ENCODE measurements at places on chromosomes 1 and 21.

DNA sequence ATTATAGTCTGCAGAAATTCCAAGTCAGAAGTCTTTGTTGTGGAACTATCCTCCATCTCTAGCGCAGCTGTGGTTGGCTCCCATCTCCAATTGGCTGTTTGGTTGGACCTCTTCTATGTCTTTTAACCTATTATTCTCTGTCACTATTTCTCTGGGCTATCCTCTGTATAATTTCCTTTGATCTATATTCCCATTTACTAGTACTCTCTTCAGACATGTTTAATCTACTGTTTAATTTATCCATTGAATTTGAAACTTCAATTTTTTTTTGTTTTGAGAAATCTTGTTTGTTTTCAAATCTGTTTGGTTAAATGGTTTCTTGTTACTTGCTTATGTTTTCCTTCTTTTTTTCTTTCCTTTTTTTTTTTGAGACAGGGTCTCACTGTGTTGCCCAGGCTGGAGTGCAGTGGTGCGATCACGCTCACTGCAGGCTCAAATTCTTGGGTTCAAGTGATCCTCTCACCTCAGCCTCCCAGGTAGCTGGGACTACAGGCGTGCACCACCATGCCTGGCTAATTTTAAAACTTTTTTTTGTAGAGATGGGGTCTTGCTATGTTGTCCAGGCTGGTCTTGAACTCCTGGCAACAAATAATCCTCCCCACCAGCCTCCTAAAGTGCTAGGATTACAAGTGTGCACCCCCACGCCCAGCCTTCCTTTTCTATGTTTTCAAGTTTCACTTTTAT, 28.1 kb downstream of the SOAT1 start:
- no peak for DNase-seq

DNA sequence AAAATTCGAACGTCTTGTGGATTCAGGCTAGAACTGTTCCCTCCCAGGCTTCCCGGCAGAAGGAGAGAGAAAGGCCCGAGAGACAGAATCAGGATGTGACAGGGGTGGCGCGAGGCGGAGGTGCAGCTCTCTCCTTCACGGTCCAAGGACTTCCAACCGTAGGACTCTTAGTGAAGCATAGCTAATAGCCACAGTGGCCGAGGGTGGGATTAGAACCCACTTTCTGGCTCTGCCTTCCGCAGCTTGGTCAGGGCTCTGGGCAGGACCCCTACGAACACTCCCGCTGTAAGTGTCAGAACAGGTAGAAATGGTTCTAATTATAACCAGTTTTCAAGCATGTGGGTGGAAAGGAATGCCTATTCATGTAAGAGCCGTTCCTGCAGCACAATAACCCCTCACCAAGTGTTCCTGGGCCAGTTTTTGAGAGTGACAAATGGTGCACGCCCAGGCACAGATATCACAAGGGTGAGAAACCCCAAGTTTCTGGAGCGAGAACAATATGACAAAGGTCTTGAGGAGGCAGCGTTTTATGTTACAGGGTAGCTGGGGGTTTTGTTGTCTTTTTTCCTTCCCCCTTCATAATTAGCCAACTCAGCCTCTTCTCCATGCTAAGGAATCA, 86.4 kb downstream of the SYF2 start:
- no peak for DNase-seq

- DNase-seq, result no peak
These were observed 41.4 kb upstream of the COL6A2 start for GRCh38 chr21:46056450-46056903.

GRCh38 chr1:67687649-67688048, 2.6 kb downstream of the GADD45A start:
- no peak for DNase-seq

- no peak for DNase-seq
These were observed 256.3 kb upstream of the IRF2BP2 start for GRCh38 chr1:234866007-234866866.

DNA sequence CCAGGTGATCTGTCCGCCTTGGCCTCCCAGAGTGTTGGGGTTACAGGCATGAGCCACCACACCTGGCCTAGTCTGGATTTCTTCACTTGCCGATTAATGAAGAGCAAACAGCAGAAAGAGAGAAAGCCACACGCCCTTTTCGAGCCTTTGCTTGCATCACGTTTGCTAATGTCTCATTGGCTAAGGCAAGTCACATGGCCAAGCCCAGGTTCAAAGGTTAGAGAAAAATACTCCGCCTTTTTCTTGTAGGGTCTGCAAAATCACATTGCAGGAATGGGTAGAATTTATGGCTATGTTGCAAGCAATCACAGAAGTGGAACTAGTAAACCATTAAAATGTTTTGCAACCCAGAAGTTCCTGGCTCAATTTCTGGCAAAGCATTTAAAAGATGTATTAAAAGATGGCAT, 26.8 kb upstream of the BACH1 start:
- DNase-seq, result no peak

- DNase-seq, result no peak
These were observed 6.6 kb downstream of the RSPO1 start for GRCh38 chr1:37628026-37628556.

- DNase-seq, result no peak
These were observed 360 bp upstream of the GBP3 start for GRCh38 chr1:89023026-89023425.

GRCh38 chr1:17514776-17515175, 24.7 kb upstream of the ARHGEF10L start:
- no peak for DNase-seq

GRCh38 chr1:78869136-78869535, 137.4 kb downstream of the ADGRL4 start:
- DNase-seq, result no peak

DNA sequence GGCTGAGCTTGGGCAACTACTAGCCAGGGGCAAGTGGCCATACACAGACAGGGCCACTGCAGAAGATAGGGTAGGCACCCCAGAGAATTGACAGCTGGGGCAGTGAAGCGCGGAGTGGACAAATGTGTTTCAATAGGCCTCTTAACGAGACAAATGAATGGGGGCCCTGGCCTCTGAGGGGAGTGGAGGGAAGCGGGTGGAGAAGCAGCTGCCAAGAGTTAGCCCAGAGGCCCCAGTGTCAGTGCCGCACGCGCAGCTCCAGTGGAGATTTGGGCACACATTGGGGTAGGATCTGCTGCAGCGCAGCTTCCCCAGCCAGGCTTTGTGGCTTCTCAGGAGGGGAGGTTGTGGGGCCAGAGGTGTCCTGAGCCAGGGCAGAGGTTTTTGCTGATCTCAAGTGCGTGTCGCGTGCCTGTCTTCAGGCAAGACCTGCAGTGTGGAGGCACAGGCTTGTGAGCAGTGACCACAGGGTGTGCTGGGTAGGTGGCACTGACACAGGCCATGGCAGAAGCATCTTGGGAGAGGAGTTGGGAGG, 16.9 kb downstream of the PTPRF start:
- DNase-seq, result no peak

GRCh38 chr1:173337126-173337525, 130.0 kb upstream of the TNFSF4 start:
- no peak for DNase-seq

DNA sequence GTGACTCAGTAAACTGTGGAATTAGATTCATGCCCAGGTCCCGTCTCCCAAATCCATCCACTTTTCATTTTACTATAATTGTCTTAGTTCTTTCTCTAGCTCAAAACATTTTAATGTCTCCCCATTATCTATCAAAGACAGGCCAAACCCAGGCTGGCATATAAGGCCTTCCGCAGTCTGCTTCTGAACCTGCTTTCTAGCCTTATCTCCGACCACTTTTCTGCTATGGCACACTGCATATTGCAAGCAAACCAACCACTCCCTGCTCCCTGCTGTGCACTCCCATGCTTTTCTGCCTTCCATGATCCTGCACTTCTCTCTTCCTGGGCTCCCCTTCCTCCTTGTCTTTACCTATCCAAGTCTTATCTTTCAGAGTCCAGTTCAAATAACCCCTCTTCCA, 17.3 kb upstream of the PIGM start:
- no peak for DNase-seq

DNA sequence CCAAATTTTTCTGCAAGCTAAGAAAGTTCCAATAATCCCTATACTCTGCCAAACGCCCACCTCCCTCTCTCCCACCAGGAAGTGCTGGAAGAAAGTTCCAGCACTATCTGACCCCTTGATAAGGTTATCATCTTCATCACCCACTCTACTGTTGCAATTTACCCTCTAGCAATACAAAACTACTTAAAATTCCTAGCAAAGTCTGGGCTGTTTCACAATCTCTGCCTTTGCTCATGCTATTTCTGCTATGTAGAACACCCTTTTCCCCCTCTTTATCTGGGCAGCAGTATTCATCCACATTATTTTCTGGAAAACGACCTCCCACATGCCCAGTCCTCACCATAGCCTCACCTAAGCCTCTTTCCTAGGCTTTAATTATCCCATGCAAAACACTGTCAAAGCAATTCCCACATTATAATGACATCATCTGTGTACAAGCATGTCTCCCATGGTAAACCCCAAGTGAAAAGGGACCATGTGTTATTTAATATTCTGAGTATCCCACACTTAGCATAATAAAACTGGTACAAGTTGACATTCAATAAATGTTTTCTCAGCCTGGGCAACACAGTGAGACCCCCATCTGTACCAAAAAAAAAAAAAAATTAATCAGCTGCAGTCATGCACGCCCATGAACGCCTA, 12.0 kb downstream of the F11R start:
- no peak for DNase-seq

DNA sequence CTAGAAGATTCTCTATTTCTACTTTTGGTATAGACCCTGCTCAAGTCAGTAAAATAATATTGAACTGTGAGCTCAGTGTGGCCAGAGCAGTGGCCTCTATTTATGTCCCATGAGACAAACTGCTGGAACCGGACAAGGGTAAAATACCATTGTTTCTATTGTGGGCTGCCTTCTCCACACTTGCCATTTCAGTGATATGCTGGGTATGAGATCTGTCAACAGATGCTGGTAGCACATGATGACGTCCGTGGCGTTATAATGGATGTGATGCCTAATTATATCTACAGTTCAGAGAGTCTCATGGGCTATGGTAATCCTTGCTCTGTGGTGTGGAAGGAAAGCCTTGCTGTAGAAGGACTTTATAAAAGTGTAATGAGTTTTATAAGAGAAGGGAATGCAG, 2.4 kb downstream of the ACTN2 start:
- DNase-seq, result no peak

GRCh38 chr1:58779059-58779754, 4.6 kb downstream of the JUN start:
- no peak for DNase-seq

DNA sequence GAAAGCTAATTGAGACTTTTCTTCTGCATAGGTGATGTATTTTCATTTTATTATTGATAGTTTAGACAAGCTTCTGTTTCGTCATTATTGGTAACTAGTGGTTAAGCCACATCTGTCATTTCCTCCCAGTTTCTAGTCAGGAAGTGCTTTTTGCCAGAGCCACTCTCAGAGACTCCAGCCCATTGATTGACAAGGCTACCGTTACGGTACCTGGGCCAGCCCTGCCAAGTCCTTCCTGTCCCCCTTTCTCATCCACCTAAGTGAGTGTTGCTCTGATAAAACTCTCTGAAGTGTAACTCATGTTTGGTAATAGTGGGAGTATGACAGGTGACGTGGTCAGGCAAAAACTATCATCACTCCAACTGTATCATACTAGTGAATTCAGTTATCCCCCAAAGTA, 29.6 kb upstream of the AGL start:
- DNase-seq, result no peak

DNA sequence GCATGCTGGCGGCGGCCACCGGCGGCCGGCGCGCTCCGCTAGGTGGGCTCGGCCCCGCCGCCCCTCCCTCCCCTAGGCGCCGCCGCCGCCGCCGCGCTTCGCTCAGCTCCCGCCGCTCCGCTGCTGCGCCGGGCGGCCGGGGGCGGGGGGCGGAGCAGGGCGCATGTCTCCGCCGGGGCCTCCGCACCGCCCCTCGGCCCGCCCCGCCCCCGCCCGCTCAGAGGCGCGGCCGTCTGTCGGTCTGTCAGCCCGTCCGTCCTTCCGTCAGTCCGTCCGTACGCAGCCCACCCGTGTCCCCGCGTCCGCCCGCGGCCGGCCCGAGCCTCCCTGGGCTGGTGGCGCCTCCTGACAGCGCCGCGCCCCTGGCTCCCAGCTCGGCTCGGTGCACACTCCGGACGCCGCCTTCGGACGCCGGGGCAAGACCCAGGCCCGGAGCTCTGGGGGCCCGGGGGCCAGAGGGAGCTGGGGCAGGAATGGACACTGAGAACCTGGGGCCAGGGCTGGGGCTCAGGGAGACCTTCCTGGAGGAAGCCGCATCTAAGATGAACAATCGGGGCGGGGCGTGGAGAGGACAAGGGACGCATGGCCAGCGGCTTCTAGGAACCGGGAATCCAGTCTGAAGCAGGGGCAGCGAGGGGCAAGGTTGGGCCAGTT, at the start of gene GPR153:
GPR153 (minus strand) TSS at position 138 of the 654 bp plus-strand sequence. CDS start 6,193 bp downstream, outside the sequence.
- DNase-seq, result no peak

DNA sequence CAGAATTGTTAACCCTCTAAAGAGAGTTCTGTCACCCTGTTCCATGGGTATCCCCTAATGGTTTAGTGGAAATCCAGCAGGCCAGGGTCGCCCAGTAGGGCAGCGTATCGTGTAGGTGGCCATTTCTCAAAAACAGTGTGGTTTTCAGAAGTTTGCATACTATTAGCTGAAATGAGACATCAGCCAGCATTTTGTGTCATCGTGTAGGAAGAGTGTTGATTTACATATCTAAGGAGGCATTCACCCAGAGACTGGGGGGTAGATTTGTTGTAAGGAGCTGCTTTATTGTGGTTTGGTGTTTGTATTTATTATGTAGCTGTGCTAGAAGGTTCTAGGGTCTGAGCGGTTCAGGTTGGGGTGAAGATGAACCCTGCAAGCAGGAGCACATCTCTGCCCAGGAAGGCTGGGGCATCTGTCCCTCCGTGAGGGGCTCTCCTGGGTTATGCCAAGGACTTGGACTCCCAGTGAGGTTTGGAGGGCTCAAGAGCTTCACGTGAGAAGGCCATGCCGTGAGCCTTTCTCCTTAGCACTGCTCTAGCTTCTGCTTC, 174.4 kb downstream of the PGBD5 start:
- no peak for DNase-seq

- no peak for DNase-seq
These were observed 2.0 kb downstream of the KYAT3 start for GRCh38 chr1:88990426-88990825.
